Neural crest cell (in vitro differentiated cells): ENCODE measurements at places on chromosomes 5 and 9.

- H3K4me1 ChIP-seq = peaks cover 7% of the 10 kb centered on the region
- H3K36me3 ChIP-seq = no peaks in the 10 kb centered on the region
- H3K4me3 ChIP-seq = no peak overlapping the region
Measured at GRCh38 chr5:168370831-168371230, 79.4 kb downstream of the WWC1 start.

DNA sequence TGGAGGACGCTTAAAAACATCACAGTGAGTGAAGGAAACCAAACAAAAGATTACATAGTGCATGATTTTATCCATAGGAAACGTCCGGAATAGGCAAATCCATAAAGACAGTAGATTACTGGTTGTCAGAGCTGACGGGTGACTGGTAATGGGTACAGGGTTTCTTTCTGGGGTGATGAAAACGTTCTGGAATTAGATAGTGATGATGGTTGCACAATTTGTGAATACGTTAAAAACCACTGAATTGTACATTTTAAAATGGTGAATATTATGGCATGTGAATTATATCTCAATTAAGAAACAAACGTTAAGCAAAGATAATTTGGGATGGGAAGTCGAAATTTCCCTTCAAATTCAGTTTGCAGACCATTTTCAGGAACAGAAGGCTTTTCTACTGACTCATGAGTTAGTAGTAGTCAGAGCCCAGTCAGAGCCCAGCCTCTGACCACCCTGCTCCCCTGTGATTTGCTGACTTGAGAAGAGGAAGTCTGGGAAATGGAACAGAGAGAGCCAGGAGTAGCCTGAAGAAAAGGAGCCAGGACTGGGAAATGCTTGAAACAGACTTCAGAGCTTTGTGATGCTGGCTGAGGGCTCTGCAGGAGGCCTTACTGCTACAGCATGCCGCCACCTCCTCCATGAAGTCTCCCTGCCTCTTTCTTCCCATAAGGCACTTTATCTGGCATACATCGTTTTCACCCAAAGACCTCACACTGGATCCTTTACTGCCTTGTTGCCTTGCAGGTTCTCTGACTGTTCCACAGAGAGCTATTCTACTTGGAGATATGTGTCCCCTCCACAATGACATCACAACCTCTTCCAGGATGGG, 46.4 kb upstream of the CTNNA1 start:
- no peaks in the 10 kb centered on the region for H3K27me3 ChIP-seq
- H3K4me1 ChIP-seq = peaks cover 31% of the 10 kb centered on the region
- no peaks in the 10 kb centered on the region for H3K36me3 ChIP-seq
- DNase-seq = no peak
- H3K27ac ChIP-seq = no peak overlapping the region

- H3K27me3 ChIP-seq = no peaks in the 10 kb centered on the region
- peak overlapping the region; percentile 12 for H3K27ac ChIP-seq
- no peak overlapping the region for H3K4me3 ChIP-seq
- H3K36me3 ChIP-seq = no peaks in the 10 kb centered on the region
- DNase-seq = no peak
- H3K4me1 ChIP-seq = peaks cover 18% of the 10 kb centered on the region
Measured at GRCh38 chr9:134340475-134341160, 14.4 kb downstream of the RXRA start.

DNA sequence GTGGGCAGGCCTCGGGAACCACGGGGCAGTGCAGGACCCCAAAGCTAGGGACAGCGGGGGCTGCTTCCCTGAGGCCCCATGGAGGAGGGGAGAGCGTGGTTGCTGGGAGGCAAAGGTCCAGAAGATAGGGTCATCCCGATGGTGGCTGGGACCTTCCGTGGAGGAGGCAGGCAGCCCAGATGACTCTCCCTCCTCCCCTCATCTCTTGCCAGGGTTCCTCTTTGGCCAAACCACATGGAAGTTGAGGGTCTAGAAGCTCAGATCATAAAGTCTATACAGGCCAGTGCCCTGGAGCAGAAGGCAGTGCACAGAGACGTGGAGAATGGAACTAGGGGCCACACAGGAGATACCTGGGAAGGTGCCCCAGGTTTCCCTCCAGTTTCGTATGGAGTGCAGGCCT, 22.6 kb downstream of the DAB2IP start:
- H3K27ac ChIP-seq = no peak overlapping the region
- H3K4me1 ChIP-seq = peaks cover 23% of the 10 kb centered on the region
- DNase-seq = no peak
- H3K36me3 ChIP-seq = peaks cover 7% of the 10 kb centered on the region
- H3K4me3 ChIP-seq = no peak overlapping the region
- H3K27me3 ChIP-seq = no peaks in the 10 kb centered on the region

GRCh38 chr9:91386765-91387164, 25.0 kb upstream of the AUH start:
- DNase-seq = no peak
- no peaks in the 10 kb centered on the region for H3K36me3 ChIP-seq
- H3K4me3 ChIP-seq = no peak overlapping the region
